Kidney epithelial cell (primary cell): ENCODE measurements at places on chromosomes 6 and 20. TPM values are rescaled to one million over a fixed set of nuclear protein-coding genes. Genes with fewer than 3 reads are reported as not detected.

Gene SAMD10
- 8.0 and 9.6 TPM in 2 replicates for total RNA-seq

Gene TNFRSF21
- 54.6 and 61.2 TPM in 2 replicates for total RNA-seq

Gene B3GALT4
- total RNA-seq: 1.4 and 2.5 TPM in 2 replicates

Gene ECT2L
- not detected in 2 replicates for total RNA-seq

Gene RPRD1B
- total RNA-seq: 12.7 and 21.1 TPM in 2 replicates

Gene HTR1B
- 1.5 and 2.3 TPM in 2 replicates for total RNA-seq

Gene SSTR4
- not detected in 2 replicates for total RNA-seq

Gene TRIM31
- total RNA-seq: not detected in 2 replicates

Gene MOG
- not detected in 2 replicates for total RNA-seq

Gene ERVFRD-1
- total RNA-seq: not detected in 2 replicates

Gene SPEF1
- total RNA-seq: 0.07 TPM in 1 of 2 replicates, not detected in the other

Gene GTSF1L
- not detected in 2 replicates for total RNA-seq

Gene FITM2
- total RNA-seq: 5.3 and 5.5 TPM in 2 replicates

Gene ATP6V1G2
- total RNA-seq: 0.67 and 2.7 TPM in 2 replicates

Gene C20orf204
- 0.21 and 0.27 TPM in 2 replicates for total RNA-seq

Gene CAP2
- total RNA-seq: 8.5 and 10.3 TPM in 2 replicates

Gene DZANK1
- 1.4 and 2.9 TPM in 2 replicates for total RNA-seq

Gene ARMH2
- not detected in 2 replicates for total RNA-seq

Gene FAXC
- total RNA-seq: 7.5 and 10.1 TPM in 2 replicates

Gene ZNF341
- total RNA-seq: 1.2 and 2.3 TPM in 2 replicates

Gene CRISP3
- not detected in 2 replicates for total RNA-seq

Gene BTN2A1
- total RNA-seq: 11.8 and 17.5 TPM in 2 replicates

Gene TRIM15
- total RNA-seq: not detected in 2 replicates

Gene HIVEP1
- total RNA-seq: 35.5 and 45.4 TPM in 2 replicates

Gene CDH4
- 39.7 and 50.9 TPM in 2 replicates for total RNA-seq

Gene SLC26A8
- not detected in 2 replicates for total RNA-seq

Gene GHRH
- total RNA-seq: not detected in 2 replicates

Gene CFAP206
- total RNA-seq: 0.07 and 0.25 TPM in 2 replicates

Gene TUBB2A
- total RNA-seq: 139 and 141 TPM in 2 replicates

Gene BNIP5
- 0.07 TPM in 1 of 2 replicates, not detected in the other for total RNA-seq

Gene ACSS1
- 7.1 and 7.3 TPM in 2 replicates for total RNA-seq

Gene PCMTD2
- 37.9 and 53.8 TPM in 2 replicates for total RNA-seq
